ENCODE measurements at places on chromosomes 12 and 14.

DNA sequence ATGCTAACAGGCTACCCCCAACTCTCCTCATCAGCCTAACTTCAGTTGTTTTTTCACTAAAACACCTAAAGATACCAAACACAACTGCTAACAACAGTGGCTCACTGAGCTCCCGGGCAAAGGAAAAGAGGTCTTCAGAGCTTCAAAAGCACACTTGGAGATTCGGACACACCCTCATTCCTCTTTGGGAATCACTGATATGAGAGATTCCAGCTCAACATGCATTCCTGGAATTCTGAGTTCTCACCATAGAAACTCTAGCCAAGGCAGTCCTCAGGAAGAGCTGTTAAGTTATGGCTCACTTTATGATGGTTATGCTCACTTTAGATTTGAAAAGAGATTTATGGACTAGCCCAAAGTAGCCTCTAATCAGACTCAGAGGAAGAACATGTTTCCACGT lies 40.1 kb downstream of the STXBP6 start:
- no peak for DNase-seq

DNA sequence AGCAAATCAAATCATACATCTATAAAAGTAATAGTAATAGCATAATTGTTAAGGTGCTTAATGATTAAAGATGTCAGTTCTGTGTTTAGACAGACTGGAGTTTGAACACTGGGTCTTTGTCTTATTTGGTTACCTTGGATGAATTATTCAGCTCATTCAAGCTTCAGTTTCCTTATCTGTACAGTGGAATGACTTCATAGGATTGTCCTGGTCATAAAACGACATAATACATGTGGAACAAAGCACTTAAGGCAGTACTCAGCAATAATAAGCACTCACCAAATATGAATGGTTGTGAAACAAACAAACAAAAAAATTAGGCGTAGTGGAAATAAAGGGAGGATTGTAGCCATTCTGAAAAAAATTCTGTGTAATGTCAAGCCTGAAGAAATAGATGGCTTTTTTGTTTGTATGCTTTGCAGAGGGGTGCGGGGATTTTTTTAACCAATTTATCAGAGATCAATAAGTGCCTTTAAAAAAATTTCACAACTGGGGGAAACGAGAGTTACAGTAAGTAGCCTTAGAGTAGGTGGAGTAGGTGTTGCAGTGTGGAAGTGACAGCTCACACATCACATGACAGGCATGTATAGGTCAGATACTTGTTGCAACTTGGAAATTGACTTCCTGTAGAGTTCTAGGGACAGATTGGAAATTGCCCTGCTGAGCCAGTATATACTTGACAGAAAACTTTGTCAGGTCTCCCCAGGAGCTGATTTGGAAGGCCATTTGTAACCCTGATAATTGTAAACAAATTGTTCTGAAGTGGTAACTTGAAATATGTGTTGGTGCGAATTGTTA lies 157.7 kb downstream of the SLC15A5 start:
- no peak for DNase-seq

DNA sequence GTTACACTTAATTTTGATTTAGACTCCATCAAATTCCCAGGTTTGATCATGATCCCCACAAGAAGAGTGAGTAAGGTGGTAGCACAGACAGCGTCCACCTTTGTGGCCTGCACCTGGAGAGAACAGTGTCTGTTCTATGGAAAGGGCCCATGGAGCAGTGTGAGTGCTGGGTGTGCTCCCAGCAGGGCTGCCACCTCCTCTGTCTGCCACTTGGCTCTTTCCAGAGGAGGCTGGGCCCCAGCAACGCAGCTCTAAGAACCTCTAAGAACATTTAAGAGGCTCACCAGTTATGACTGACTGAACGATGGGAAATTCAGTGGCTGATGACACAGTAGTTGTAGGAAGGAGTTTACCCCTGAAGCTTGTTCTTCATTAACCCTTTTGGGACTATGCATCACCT lies 17.3 kb downstream of the VDR start:
- no peak for DNase-seq

DNA sequence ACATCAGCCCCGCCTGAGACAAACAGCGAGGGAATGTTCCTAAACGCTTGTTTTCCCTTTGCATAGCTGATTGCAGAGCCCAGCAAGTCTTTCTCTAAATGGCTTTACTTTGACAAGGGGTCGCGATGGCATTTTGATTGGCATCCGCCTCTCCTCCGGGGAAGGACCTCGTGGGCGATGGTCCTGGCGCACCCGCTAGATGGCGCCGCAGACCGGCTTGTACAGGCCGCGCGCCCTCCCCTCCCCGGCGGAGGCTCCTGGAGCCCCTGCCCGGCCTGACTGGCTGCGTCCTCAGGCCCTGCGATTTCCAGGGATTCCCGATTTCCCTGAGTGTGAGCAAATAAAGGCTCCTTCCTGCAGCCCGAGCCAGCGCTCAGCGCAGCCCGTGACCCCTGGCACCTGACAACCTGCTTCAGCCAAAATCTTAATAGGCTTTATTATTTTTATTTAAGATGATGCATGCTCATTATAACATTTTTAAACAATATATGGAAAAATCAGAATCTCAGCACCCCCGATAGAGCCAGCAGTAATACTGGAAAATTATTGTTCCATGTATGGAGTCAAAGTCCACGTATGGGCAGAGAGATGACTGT lies 468.3 kb downstream of the AACS start:
- no peak for DNase-seq

DNA sequence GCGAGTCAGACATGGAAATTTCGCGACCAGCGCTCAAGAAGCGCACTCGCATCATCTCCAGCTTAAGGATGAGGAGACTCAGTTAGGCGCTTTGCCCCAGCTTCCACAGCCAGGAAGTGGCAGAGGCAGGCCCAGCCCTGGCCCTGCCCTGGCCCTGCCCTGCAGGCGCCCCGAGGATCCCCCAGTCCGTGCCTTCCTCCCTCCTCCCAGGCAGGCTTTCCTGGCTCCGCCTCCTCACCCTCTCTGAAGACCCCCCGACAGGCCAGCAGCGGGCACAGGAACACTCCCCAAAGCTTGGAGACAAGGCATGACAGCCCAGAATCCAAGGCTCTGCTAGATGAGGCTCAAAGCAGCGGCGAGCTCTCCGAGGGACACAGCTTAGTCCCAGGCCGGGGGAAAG lies 25.1 kb downstream of the UBR7 start:
- no peak for DNase-seq

DNA sequence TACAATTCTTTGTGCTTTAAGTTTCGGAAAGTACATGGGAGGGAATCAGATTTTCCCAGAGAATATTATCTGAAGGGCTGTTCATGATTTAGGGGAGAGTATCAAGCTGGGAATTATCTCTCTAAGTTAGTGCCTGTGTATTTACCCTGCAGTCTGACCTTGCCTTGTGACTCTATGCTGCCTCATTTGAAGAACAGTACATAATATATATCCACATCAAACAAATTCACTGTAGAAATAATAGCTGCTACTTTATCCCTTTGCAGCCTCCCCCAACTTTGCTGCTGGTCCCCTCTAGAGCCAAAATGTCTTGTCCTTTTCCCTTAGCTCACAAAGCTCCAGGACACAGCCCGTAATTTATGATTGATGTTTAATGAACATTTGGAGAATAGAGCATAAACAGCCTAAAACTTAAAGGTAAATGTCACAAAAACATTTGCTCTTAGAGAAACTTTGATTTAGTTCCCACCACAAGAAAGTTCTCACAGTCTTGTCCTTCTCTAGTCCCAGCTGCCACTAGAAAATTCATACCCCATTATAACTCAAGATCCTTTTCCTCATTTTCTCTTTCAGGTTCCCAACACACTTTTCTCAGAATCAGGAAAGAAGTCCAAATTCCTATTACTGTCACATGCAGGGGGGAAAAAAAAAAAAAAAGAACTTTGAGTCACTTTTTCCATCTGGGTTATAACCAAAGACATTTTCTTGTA lies 1009.6 kb downstream of the FLRT2 start:
- no peak for DNase-seq

Measured in left cardiac atrium (tissue), 4 donors.